ENCODE measurements at places on chromosomes 1 and 21.

GRCh38 chr1:242811092-242811840 is 286.8 kb upstream of the PLD5 start:
- DNase-seq = no peak

DNA sequence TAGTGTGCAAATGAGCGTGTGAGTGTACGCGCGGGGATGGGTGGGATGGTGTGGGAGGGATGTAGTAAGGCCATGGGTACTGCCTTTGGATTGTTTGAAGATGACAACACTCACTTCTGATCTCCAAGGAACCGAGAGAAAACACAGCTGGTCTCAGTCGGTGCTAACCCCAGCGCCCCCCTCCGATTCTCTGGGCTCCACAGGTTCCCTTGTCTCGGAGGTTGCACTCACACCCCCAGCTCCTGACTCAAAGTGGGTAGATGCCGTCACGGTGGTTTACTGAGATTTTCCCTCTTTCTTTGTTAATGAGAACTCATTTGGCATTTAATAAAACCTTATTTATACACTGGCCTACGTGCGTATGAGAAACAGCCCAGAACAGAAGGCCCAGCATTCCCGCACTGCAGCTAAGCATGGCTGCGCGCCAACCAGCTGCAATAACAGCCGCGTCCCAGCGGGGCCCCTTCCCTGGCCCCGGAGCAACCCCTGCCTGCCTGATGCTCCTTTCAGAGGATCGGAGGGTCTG is 25.8 kb downstream of the ABCA4 start:
- peak; percentile 34 for DNase-seq

GRCh38 chr1:174114788-174115448 is 44.4 kb upstream of the RABGAP1L start:
- no peak for DNase-seq

DNA sequence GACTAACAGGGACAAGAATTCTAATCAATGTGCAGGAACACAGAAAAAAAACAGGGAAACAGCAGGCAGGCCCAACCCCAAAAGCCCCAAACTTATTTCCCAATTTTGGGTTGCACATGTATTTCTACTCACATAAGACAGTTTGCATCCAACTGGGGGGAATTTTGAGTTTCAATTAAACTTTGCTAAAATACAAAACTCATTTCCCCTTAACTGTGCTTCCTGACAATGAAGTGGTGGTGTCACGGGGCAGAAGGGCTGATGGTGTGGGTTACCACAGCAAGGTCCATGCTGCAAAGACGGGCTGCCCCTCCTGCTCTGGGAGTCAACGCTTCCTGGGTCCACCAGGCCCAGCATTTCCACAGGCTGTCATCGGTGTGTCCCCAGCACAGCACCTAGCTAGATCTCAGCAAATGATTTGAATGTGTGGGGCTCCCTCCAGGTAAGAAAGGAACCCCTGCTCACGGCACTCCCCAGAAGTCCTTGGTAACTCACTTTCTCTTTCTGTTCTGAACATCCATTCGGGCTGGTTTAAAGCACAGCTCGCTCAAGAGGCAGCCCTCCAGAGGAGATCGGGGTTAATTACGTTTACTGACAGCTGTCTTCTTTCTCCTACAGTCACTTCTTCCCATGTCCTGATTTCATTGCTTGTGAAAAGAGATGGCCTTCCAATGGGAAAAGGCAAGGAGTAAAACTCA is 27.4 kb downstream of the HIVEP3 start:
- no peak for DNase-seq

GRCh38 chr21:45327441-45328197 is 39.9 kb upstream of the POFUT2 start:
- no peak for DNase-seq

GRCh38 chr1:180234369-180235076 is 4.5 kb downstream of the LHX4 start:
- DNase-seq = no peak

All from substantia nigra (tissue), 51 donors.